ENCODE measurements at places on chromosomes 3 and 15. TPM values are rescaled to one million over a fixed set of nuclear protein-coding genes. Genes with fewer than 3 reads are reported as not detected.

OR5K2 gene
- polyA plus RNA-seq, result not detected

- H3K27me3 ChIP-seq, result peaks cover 86% of the 10 kb centered on the region
- no peak overlapping the region for H3K27ac ChIP-seq
- no peak overlapping the region for H3K4me3 ChIP-seq
- DNase-seq, result no peak
- H3K4me1 ChIP-seq, result no peaks in the 10 kb centered on the region
Observed at GRCh38 chr15:79209116-79209515, 73.4 kb upstream of the ANKRD34C start.

PLA2G4E gene
- polyA plus RNA-seq, result not detected

GRCh38 chr3:32045091-32045915 lies 61.1 kb upstream of the GPD1L start:
- H3K4me3 ChIP-seq, result no peak overlapping the region
- H3K27me3 ChIP-seq, result no peaks in the 10 kb centered on the region
- H3K27ac ChIP-seq, result no peak overlapping the region
- H3K36me3 ChIP-seq, result no peaks in the 10 kb centered on the region

DNA sequence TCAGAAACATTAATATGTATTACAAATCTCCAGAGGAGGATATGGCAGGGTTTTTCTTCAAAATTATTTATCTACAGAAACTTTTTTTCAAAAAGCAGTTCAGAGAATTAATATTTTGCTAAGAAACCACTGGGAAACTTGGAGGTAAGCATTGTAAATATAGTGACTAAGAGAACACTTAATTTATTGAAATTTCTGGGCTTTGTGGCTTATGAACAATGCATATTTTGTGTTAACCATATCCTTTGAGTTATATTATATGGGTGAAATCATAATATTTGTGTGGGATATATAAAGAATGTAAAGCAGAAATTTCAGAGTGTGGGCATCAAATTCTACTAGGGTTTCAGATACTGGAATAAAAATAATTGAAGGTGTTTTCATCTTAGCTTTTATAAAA lies 1059.2 kb downstream of the ZPLD1 start:
- no peaks in the 10 kb centered on the region for H3K4me1 ChIP-seq
- no peak for DNase-seq
- no peaks in the 10 kb centered on the region for H3K27me3 ChIP-seq
- H3K27ac ChIP-seq, result no peak overlapping the region
- no peaks in the 10 kb centered on the region for H3K36me3 ChIP-seq

LCMT2 gene
- 4.0 TPM for polyA plus RNA-seq

DNA sequence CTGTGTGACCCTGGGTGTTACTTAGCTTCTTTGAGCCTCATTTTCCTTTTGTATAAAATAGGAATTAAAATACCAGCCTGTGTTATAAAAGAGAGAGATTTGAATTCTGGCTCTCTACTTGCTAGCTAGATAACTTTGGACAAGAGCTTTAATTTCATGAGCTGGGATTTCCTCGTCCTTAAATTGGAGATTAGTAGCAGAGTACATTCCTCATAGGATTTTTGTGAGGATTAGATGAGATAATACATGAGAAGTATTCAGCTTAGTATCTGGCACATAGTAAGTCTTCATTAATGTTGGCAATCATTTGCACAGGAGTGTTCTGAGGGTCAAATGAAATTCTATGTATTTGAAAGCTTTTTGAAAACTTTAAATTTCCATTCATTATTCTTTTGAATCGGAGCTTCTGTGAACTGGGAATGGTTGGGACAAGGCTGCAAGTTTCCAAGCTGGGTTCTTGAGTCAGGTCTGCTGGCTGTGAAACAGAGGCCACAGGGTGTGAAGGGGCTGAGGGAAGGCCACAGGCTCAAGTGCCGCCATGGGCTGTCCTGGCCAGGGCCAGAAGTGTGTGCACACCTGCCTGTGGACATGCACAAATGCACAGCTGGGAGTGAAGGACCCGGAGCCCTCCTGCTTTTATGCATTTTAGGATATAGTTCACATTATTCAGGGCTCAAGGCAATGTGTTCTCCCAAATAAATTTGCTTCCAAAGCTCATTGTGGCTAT lies 17.2 kb downstream of the ALPK3 start:
- peaks cover 18% of the 10 kb centered on the region for H3K27me3 ChIP-seq
- no peak for DNase-seq
- H3K4me3 ChIP-seq, result no peak overlapping the region
- H3K4me1 ChIP-seq, result no peaks in the 10 kb centered on the region

- H3K4me3 ChIP-seq, result no peak overlapping the region
- H3K27me3 ChIP-seq, result no peaks in the 10 kb centered on the region
- H3K36me3 ChIP-seq, result peaks cover 46% of the 10 kb centered on the region
- DNase-seq, result no peak
- no peak overlapping the region for H3K27ac ChIP-seq
Observed at GRCh38 chr3:47121409-47121808, 42.5 kb downstream of the SETD2 start.

DNA sequence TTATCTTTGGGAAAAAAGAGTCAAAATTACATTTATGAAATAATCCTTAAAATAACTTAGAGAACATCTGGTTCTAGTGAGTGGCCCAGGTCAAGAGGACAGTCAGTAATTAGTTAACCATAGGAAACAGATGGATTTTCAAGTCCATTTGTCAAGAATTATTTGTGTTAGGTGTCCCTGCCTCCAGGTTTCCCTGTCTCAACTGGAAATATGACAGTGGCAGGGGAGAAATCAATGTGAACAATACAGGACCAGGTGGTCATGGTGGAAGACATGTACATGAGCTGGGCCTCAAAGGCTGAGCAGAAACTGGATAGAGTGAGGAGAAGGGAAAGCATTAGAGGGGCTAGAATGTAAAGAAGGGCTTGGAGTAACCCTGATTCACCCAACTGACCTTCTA lies 372.6 kb downstream of the VPS13C start:
- H3K27ac ChIP-seq, result no peak overlapping the region
- H3K27me3 ChIP-seq, result peaks cover 13% of the 10 kb centered on the region
- DNase-seq, result no peak
- no peaks in the 10 kb centered on the region for H3K4me1 ChIP-seq

CISH gene
- polyA plus RNA-seq, result 0.80 TPM

EHD4 gene
- polyA plus RNA-seq, result 6.7 TPM

Measured in naive B cell (primary cell).